ENCODE measurements at places on chromosomes 7 and 10.

GRCh38 chr10:116274064-116274904 is 1.3 kb upstream of the GFRA1 start:
- DNase-seq = peak; percentile 74

GRCh38 chr7:6256109-6256483 is 16.3 kb downstream of the CYTH3 start:
- DNase-seq = no peak

DNA sequence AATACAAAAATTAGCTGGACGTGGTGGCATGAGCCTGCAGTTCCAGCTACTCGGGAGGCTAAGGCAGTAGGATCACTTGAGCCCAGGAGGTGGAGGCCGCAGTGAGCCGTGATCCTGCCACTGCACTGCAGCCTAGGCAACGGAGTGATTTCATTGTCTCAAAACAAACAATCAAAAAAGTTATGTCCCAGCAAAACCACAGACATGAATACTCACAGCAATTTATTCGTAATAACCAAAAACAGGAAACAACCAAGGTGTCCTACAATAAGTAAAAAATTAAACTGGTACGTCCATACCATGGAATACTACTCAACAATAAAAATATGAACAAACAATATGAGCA is 11.6 kb upstream of the CYTH3 start:
- no peak for DNase-seq

DNA sequence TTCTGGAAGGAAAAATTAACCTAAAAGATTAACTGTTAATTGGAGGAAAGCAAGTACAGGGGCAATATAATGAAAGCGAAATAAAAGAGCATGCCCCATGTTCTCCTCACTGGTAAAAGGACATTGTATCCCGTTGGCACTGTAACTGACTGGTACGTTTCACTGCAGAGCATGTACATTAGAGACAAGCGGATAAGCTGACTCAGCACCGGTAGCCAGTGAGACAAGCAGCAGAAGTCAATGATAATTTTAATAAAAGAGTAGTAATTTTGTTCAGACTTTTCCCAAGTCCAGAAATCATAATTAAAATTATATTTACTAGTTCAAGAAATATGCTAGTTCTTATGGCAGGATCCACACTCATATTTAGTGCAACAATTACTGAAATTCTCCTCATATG is 161.5 kb upstream of the VWC2 start:
- DNase-seq = no peak

GRCh38 chr7:36911788-36912187 is 187.5 kb upstream of the AOAH start:
- DNase-seq = no peak

All from left hindlimb (tissue), 1 donor.